GM23338 (cell line): ENCODE measurements at places on chromosomes 12 and 14. TPM values are rescaled to one million over a fixed set of nuclear protein-coding genes. Genes with fewer than 3 reads are reported as not detected.

LYZ gene
- total RNA-seq, result not detected in 2 replicates

DNA sequence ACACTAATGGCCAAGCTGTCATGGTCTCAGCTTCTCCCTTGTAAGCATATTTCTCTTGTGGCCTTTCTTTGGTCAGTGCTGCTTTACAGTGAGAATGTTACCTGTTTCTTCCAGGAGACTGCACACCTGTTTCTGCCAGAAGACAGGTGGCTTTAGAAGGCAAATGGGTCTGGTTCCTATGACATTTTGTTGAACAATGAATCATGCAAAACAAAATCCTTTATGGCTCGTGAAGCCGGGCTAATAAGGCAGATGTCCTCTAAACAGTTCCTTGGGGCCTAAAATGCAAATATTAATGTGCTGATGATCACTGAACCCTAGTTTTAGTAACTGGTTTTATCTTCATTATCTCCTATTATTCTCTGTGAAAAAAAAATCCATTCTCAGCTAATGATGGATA, 927.6 kb downstream of the GALC start:
- no peaks in the 10 kb centered on the region for H3K27me3 ChIP-seq
- DNase-seq, result no peak
- H3K4me3 ChIP-seq, result no peak overlapping the region
- H3K27ac ChIP-seq, result no peak overlapping the region
- no peaks in the 10 kb centered on the region for H3K36me3 ChIP-seq
- H3K4me1 ChIP-seq, result no peaks in the 10 kb centered on the region

GRCh38 chr14:65879248-65880009, 466.9 kb downstream of the FUT8 start:
- no peak overlapping the region for H3K4me3 ChIP-seq
- H3K36me3 ChIP-seq, result no peaks in the 10 kb centered on the region
- DNase-seq, result no peak
- H3K27ac ChIP-seq, result no peak overlapping the region
- H3K27me3 ChIP-seq, result no peaks in the 10 kb centered on the region

GRCh38 chr12:57868221-57868620, 21.7 kb upstream of the CTDSP2 start:
- no peak overlapping the region for H3K27ac ChIP-seq
- peaks cover 30% of the 10 kb centered on the region for H3K27me3 ChIP-seq
- no peak overlapping the region for H3K4me3 ChIP-seq
- H3K4me1 ChIP-seq, result peaks cover 25% of the 10 kb centered on the region
- H3K36me3 ChIP-seq, result no peaks in the 10 kb centered on the region

DNA sequence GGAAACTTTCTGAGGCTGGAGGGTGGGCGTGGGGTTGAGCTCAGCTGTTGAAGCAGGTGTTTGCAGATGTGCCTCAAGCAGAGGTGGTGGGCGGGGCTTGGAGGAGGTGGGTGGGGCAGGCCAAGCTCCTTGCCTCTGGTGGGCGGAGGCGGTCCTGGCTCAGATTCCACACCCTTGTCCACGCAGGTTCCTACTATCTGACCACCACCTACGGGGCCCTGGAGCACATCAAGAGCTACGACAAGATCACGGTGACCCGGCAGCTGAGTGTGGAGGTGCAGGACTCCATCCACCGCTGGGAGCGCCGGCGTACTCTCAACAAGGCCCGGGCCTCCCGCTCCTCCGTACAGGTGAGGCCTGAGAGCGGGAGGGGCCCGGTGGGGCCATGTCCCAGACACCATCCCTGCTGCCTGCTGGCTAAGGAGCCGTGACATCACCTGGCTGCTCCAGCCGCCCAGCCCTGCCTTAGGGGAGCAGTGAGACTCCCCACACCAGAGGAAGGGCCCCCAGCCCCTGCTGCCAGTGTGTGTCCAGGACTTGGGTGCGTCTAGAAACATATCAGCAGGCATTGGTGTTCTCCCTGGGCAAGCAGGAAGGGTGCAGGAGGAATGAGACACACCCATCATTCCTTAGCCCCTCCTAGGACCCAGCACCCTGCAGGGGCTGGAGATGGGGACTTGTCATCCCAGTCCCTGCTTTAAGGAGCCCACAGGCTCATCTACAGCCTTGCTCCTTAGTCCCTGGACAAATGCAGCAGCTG, 63.4 kb downstream of the LGMN start:
- no peak overlapping the region for H3K4me3 ChIP-seq
- DNase-seq, result peak; percentile 57
- H3K36me3 ChIP-seq, result no peaks in the 10 kb centered on the region
- no peak overlapping the region for H3K27ac ChIP-seq

GRCh38 chr12:104963757-104964156, 5.7 kb upstream of the SLC41A2 start:
- H3K27ac ChIP-seq, result no peak overlapping the region
- H3K4me1 ChIP-seq, result 0 out of 2 replicates have a peak, but pooled peaks cover 8% of the 10 kb centered on the region
- peaks cover 16% of the 10 kb centered on the region; the same call in 1 of the 2 replicates for H3K27me3 ChIP-seq
- no peaks in the 10 kb centered on the region for H3K36me3 ChIP-seq

DNA sequence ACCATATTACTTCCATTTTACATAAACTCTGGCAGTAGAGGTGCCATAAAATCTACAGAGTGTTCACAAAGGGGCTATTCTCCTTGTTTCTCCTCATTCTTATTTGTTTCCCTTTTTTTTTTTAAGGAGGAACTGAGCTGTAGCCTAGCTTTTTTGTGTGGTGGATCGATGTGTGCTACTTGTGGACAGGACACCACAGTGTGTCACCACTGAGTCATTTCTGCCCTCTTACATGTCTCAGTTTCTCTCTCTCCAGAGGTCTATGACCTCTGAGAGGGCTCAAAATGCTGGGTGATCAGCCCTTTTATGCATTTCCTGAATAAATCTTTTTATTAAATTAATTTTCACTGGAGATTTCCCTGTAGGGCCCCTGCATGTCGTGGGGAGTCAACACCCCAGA, 370.2 kb downstream of the ADGRD1 start:
- no peak overlapping the region for H3K27ac ChIP-seq
- H3K36me3 ChIP-seq, result peaks cover 16% of the 10 kb centered on the region; the same call in 1 of the 2 replicates
- H3K4me1 ChIP-seq, result no peaks in the 10 kb centered on the region
- no peak overlapping the region for H3K4me3 ChIP-seq
- no peaks in the 10 kb centered on the region for H3K27me3 ChIP-seq

DNA sequence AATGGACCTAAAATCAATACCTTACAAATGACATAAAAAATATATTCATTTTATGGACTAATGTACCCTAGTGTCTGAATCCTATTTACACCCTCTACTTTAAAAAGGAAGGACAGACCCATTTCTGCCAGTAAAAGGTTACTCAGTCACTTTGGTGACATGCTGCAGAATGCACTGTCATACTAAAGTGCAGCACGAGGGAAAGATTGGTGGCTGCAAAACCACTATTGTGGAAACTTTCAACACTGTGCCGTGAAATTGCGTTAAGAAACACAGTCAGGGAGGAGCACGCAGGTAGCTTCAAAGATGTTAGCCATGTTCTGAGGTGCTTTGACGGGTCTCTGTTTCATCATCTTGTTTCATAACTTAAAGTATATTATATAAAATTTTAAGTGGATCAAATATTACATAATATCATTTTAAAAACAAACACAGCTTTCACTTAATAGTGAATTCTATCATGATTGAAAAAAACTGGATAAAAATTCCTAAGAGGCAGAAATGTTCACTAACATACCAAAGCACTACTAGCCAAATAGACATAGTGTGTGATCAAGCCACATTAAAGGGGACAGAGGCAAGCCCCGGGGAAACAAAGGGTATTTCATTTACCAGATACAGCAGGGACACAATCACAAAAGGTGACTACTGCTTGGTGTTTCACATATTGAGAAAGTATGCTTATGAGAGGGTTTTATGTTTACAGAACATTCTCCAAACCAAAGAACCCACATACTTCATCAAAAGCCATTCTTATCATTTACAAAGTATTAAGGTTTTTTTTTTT, 330.8 kb upstream of the SOX5 start:
- no peaks in the 10 kb centered on the region for H3K27me3 ChIP-seq
- H3K4me3 ChIP-seq, result no peak overlapping the region
- H3K27ac ChIP-seq, result peak overlapping the region; percentile 48; the same call in 1 of the 2 replicates
- no peaks in the 10 kb centered on the region for H3K36me3 ChIP-seq
- H3K4me1 ChIP-seq, result peaks cover 30% of the 10 kb centered on the region

DNA sequence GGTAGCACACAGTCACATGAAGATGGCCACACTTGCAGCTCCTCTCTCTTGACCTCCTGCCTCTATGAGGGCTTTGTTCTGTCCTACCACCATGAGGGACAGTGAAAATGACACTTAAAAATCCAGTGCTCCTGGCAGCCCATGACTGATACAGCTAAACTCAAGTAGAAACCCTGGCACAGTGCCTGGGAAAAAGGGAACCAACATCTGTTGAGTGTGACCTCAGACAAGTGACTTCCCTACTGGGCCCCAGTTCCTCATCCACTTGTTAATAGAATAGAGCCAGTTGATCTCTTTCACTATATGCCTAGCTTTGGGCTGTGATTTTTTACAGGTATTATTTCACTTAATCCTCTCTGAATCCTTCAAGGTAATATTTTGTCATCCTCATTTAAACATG, 4.8 kb downstream of the GUCY2C start:
- H3K27ac ChIP-seq, result no peak overlapping the region
- DNase-seq, result no peak
- no peaks in the 10 kb centered on the region for H3K36me3 ChIP-seq

STYK1 gene
- 0.97 and 1.8 TPM in 2 replicates for total RNA-seq

GRCh38 chr12:116273813-116274550, 3.5 kb downstream of the MED13L start:
- no peak overlapping the region for H3K4me3 ChIP-seq
- no peak for DNase-seq
- no peaks in the 10 kb centered on the region for H3K36me3 ChIP-seq
- no peaks in the 10 kb centered on the region for H3K27me3 ChIP-seq

OR6C68 gene
- not detected in 2 replicates for total RNA-seq

DNA sequence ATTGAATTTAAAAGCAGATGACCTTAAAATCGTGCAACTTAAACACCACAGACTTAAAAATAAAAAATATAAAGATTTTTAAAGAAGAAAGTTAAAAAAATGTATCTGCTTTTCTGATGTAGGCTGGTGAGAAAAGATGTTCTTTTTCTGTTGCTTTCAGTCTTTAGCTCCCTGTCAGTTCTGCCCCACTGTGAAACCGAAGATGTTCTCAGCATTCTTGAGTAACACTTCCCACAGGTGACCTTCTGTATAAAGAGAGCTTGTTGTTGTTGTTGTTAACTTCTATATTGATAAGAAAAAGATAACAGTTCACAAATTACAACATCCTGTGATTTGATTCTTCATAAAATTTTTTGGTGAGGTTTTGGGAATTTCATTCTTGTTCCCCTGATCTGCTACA, 377.9 kb upstream of the RGS6 start:
- no peak overlapping the region for H3K4me3 ChIP-seq
- no peak overlapping the region for H3K27ac ChIP-seq
- no peak for DNase-seq

DAO gene
- total RNA-seq, result not detected in 2 replicates

DNA sequence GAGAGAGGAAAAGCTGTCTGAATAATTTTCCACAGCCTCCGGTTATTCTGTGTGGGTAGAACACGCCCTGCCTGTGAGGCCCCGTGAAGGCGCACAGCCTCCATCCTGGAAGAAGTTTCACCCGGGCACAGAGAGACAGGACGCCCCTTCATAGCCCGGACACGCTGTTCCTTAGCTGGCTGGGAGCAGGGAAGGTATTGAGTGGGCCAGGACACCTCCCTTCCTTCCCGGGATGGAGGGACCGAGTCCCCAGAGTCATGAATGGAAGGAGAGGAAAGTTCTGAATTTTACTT, 135.5 kb downstream of the GCH1 start:
- no peaks in the 10 kb centered on the region for H3K27me3 ChIP-seq
- no peak for DNase-seq
- no peaks in the 10 kb centered on the region for H3K4me1 ChIP-seq
- no peak overlapping the region for H3K4me3 ChIP-seq
- no peak overlapping the region for H3K27ac ChIP-seq

ASCL1 gene
- 0.78 TPM in 1 of 2 replicates, not detected in the other for total RNA-seq

- H3K27me3 ChIP-seq, result no peaks in the 10 kb centered on the region
- H3K4me3 ChIP-seq, result no peak overlapping the region
- H3K27ac ChIP-seq, result no peak overlapping the region
- no peak for DNase-seq
These were observed 33.1 kb upstream of the YBX3 start for GRCh38 chr12:10756194-10756593.

DLK1 gene
- total RNA-seq, result 0.54 and 1.1 TPM in 2 replicates

- no peak overlapping the region for H3K27ac ChIP-seq
- H3K4me1 ChIP-seq, result no peaks in the 10 kb centered on the region
- no peak overlapping the region for H3K4me3 ChIP-seq
- no peak for DNase-seq
These were observed 142.8 kb downstream of the BTG1 start for GRCh38 chr12:92002673-92003382.

- peaks cover 37% of the 10 kb centered on the region for H3K4me1 ChIP-seq
- no peak overlapping the region for H3K27ac ChIP-seq
- H3K4me3 ChIP-seq, result peak overlapping the region; percentile 67
- DNase-seq, result peak; percentile 80
- no peaks in the 10 kb centered on the region for H3K36me3 ChIP-seq
These were observed 2.6 kb downstream of the RTL1 start for GRCh38 chr14:100900837-100901390.

- DNase-seq, result no peak
- no peak overlapping the region for H3K27ac ChIP-seq
- no peaks in the 10 kb centered on the region for H3K27me3 ChIP-seq
- H3K36me3 ChIP-seq, result no peaks in the 10 kb centered on the region
- H3K4me3 ChIP-seq, result no peak overlapping the region
These were observed 18.7 kb downstream of the FBXL14 start for GRCh38 chr12:1575408-1576401.

TEX52 gene
- total RNA-seq, result not detected in 2 replicates

NFKBIA gene
- 25.7 and 41.3 TPM in 2 replicates for total RNA-seq

HOXC10 gene
- total RNA-seq, result not detected in 2 replicates

DNA sequence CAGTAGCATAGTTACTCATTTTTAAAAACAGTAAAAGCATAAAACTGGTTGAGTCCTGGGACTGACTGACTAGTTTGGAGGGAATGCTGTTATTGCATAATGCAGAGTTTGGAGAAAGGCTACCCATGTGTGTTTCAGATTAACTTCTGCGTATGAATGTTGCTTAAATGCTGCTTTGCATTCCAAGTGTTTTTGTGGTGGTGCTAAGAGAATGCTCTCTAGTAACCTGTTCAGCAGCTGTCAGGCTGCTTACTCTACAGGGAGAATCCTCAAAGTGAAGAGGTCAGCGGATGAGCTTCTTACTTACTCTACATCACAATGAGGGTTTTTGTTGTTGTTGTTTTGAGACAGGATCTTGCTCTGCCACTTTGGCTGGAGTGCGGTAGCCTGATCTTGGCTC, 4.3 kb downstream of the DLST start:
- H3K27me3 ChIP-seq, result no peaks in the 10 kb centered on the region
- H3K27ac ChIP-seq, result peak overlapping the region; percentile 89
- H3K36me3 ChIP-seq, result peaks cover 5% of the 10 kb centered on the region; the same call in 1 of the 2 replicates
- peak overlapping the region; percentile 5 for H3K4me3 ChIP-seq
- H3K4me1 ChIP-seq, result peaks cover 58% of the 10 kb centered on the region
